SHP77 (cell line): ENCODE measurements at places on chromosomes 2 and 18.

- no peak for DNase-seq
Measured at GRCh38 chr18:61856678-61857077, 36.1 kb downstream of the RNF152 start.

DNA sequence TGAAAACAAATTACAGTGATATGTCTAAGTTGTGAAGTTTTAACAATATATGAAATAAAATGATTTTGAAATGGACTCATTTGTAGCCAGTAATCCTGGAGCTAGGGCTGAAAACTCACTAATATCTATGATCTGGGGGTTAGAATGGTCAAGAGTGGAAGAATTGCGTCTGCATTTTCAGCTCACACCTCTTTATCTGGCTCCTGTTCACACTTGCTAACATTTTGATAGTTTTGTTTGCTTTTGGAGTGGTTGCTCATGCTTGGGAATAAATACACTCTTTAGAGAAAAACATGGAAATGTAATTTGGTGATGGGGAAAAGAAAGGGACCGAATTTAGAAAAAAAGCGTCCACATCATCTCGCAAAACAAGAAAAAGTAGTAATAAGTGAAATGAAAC lies 30.7 kb downstream of the UBE2F start:
- no peak for DNase-seq

- no peak for DNase-seq
Measured at GRCh38 chr2:221492636-221493035, 79.5 kb downstream of the EPHA4 start.

DNA sequence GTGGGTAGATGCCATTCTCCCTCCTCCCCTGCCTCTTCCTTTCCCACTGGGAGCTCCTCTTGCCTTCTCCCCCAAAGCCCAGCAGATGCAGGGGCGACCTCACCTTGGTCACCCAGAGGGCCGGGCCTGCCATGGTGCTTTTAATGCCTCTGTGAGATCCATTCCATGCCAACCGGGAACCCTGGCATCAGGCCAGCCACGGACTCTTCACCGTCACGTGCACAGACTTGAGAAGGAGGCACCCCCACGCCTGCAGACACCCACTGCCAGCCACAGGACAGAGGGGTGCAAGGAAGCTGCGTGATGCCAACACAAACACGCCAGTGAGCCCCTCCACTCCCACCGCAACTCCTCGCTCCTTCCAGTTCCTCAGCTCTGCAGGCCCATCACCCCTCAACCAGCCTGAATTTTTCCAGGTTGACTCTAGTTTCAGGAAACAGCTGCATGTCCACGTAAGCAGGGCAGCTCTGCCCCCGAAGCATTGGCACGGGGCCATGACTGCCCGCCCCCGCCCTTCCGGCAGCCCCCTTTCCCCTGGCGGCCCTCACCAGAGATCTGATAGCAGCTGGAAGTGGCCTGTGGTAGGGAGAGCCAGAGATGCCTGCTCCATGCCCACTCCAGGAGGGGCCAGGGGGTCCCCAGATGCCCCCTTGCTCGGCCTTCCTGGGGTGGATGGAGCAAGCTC lies 50.8 kb downstream of the DNMT3A start:
- peak; percentile 66 for DNase-seq

GRCh38 chr2:7057865-7058400 lies 140.7 kb downstream of the RNF144A start:
- no peak for DNase-seq

GRCh38 chr2:151417650-151418049 lies 7.9 kb downstream of the RIF1 start:
- DNase-seq, result no peak

- no peak for DNase-seq
Measured at GRCh38 chr2:143559147-143559546, 429.9 kb downstream of the ARHGAP15 start.

GRCh38 chr18:7436166-7436565 lies 130.9 kb upstream of the PTPRM start:
- no peak for DNase-seq

DNA sequence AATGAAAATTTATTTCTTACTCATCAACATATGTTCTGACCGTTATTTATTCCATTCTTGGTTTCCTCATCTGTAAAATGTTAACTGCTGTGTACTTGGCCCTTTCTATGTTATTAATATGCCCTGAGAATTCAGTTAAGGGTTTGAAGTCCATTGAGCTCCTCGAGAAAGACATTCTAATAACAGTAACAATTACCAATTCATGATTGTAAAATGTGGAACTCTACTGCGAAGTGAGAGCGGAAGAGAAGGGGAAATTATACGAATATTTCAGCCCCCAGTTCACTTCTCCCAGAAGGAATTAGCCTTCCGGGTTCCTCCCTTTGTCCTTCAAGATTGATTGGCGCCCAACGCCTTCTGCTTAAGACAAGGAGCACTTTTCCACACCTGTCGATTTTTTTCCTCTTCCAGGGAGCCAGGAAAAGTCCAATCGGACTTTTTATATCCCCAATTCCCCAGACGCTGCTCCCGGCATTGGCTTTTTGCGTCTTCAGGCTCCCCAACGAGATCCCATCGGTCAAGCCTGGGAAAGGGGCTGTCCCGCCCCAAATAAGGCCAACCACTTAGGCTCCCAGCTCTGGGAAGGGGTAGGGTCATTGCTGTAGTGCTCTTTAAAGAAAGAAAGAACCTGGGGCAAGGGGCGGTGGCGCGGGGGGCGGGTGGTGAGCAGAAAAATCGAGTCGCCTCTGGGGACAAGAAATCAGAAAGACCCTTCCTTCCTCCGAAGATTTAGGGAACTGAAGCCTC lies 1.6 kb downstream of the DSC2 start:
- DNase-seq, result no peak

DNA sequence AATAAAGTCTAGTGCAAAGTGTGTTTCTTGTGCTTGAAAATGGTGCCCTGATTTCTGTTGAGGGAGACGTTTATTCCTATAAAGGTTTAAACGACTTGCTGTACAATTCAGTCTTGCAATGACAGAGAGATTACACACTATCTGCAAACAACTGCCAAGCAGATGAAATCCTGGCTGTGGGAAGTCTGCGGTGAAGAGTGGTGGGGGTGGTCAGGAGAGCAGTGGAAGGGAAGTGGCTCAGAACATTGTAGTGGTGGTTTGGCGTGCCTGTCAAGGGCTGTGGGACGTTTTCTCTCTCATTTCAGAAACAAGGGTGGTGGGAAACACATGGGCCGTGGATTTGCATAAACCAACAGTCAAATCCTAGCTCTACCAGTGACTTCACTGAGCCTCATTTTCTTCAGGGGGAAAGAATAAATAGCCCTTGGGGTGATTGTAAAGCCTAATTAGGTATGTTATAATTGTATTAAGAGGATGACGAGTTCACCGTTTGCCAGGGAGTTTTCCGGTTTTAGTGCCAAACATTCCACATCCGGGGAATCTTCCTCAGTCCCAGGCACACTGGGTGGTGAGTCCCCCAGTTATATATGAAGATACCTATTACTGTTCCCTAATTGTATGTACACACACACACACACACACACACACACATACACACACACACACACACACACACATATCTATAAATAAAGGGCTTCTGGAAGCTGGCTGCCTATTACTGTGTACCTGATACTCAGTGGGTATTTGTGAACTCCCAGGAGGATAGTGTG lies 115.0 kb downstream of the SPTBN1 start:
- peak; percentile 65 for DNase-seq

DNA sequence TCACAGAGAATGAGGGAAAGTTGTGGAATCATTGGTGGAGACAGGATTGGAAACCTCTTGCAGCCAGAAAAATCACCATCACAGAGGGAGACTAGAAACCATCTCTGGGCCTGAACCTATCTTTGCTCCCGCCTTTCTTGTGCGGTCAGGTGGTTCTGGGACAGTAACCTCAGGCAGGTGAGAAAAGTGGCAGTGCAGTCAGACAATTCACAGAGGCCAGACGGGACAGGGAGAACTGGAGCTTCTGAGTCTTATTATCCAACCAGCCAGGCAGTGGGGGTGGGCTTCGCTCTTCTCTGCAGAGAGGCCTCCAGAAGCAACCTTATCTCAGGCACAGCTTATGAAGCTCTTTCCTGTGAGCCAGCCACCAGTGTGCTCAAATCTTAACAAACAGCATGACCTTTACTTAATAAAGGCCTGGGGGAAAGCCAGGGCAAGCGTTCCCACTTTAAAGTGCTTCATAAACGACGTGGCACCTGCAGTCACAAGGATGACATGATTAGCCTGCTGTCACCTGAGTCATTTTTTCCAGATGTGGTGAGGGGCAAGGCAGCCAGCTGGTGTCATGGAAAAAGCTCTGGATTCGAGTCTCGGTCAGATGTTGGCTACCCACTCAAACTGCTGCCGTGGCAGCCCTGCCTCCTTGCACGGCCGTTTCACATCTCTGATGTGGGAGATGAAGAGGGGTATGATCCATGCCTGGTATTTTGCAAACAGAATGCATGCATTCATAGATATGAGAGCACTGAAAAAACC lies 109.7 kb downstream of the B3GNT2 start:
- peak; percentile 13 for DNase-seq

DNA sequence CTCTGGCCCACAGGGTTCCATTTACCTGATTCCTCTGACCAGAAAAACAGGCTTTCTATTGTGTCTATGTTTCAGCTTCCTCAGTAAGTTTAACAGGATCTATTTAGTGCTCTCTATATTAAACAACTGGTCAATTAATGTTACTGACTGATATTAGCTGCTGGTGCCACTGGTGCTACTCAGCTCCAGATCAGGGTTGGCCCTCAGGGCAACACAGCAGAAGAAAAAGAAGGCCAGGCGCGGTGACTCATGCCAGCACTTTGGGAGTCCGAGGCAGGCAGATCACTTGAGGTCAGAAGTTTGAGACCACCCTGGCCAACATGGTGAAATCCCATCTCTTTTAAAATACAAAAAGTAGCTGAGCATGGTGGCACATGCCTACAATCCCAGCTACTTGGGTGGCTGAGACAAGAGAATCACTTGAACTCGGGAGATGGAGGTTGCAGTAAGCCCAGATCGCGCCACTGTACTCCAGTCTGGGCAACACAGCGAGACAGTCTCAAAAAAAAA lies 56.3 kb upstream of the CHAC2 start:
- DNase-seq, result no peak

GRCh38 chr18:40274618-40275196 lies 1680.3 kb upstream of the PIK3C3 start:
- no peak for DNase-seq

DNA sequence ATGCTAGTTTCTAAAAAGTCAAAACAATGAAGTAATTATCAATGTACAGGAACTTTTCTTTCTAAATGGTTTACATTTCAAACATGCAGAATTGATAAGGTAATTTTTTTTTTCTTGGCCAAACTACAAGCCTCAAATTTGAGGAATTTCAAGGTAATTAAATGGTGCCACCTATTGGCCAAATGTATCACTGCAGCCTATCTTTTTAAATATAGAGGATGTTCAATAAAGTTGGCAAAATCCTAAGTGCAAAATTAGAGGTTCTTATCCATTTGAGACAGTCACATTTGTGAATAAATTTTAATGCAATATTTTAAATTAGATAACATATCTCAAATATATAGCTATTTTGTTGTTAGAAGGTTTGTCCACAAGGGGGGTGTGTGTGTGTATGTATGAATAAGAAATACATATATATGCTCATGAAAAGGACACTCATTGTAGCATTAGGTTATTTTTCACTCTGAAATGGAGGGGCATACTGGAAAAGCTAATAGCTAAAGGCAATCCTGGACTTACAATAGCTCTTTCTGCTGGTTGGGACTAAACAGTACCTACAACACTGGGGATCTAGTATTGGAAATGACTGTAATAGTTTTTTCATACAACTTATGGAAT lies 26.2 kb downstream of the MMADHC start:
- DNase-seq, result no peak

- no peak for DNase-seq
Measured at GRCh38 chr2:85264471-85264870, 63.3 kb downstream of the TGOLN2 start.

GRCh38 chr2:173963817-173964564 lies 1.2 kb downstream of the SP3 start:
- peak; percentile 79 for DNase-seq

- no peak for DNase-seq
Measured at GRCh38 chr2:240858321-240858720, 10.3 kb upstream of the AGXT start.

DNA sequence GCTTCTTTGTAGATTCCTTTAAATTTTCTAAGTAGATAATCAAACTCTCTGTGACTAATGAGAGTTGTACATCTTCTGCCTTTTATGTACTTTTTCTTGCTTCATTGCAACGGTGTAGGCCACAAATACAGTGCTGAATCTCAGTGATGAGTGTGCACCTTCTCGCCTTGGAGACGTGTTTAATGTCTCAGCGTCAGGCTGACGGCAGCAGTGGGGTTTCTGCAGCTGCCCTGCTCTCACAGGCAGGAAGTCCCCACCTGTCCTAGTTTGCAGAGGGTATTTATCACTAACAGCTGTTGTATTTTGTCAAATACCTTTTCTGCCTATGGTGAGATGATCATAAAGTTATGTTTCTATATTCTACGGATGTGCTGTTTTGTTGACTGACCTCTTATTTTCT lies 13.3 kb downstream of the AGXT start:
- peak; percentile 85 for DNase-seq

DNA sequence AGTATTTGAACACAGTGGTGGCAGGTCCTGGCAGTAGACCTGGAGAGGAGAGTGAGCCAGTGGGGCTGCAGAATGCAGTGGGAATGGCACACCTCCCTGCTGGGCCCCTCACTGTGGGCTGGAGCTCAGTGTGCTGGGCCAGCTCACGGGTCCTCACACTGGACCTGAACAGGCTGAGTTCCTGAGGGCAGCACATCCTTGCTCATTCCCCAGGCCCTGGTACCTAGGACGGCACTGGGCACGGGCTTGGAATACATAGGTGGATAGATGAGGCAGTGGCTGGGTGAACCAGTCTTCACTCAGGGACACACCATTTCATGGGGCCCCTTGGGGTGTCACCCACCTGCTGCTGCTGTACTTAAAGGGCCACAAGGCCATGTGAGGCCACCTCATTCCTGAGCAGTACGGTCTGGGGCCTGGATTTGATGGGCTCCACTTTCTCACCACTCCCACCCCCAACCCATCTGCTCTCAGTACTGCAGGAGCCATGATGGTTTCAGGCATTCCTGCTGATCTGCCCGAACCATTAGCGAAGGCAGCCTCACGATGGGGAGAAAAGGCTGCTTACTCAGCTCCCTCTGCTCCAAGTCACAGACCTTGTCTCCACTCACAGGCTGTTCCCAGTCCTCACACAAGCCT lies 4.2 kb downstream of the TMEM177 start:
- no peak for DNase-seq

DNA sequence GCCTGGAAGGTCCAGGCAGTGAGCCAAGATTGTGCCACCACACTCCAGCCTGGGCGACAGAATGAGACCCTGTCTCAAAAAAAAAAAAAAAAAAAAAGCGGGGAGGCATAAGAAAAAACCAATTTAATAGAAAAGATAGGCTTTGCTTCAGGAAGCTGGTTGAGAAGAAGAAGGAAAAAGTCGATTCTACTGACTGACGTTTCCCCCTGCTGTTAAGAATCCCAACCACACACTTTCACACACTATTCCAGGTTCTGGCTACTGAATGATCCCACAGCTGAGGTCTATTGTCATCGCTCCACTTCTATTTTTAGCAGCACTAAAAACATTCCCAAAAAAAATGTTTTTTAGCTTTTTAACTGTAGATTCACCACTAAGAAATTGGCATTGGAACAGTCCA lies 6.7 kb upstream of the CHCHD5 start:
- no peak for DNase-seq
